ENCODE measurements at places on chromosomes 11 and 22.
A peak's percentile ranks its signal among the peaks of the same experiment; 100 is the strongest.

- no peak for DNase-seq
Measured at GRCh38 chr11:134958870-134959269, 546.8 kb upstream of the B3GAT1 start.

DNA sequence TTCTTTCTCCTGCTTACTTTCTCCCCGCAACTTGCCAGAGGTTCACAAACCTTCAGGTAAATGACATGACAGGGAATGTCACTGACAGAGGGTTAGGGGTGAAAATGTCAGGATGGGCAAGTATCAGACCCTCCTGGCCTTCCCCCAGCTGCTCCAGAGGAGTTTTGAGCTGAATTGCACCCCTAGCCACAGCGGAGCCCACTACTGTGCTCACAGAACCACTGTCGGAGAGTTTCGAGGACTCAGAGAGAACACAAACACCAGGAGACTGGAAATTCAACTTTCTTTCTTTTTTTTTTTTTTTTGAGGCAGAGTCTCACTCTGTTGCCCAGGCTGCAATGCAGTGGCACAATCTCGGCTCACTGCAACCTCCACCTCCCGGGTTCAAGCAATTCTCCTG lies 21.5 kb upstream of the P2RY2 start:
- no peak for DNase-seq

- peak; percentile 62 for DNase-seq
Measured at GRCh38 chr11:3796801-3797328, 489 bp downstream of the NUP98 start.

GRCh38 chr11:128302425-128303186 lies 284.8 kb downstream of the ETS1 start:
- DNase-seq = no peak

- DNase-seq = no peak
Measured at GRCh38 chr11:110126936-110127335, 33.7 kb downstream of the ZC3H12C start.

DNA sequence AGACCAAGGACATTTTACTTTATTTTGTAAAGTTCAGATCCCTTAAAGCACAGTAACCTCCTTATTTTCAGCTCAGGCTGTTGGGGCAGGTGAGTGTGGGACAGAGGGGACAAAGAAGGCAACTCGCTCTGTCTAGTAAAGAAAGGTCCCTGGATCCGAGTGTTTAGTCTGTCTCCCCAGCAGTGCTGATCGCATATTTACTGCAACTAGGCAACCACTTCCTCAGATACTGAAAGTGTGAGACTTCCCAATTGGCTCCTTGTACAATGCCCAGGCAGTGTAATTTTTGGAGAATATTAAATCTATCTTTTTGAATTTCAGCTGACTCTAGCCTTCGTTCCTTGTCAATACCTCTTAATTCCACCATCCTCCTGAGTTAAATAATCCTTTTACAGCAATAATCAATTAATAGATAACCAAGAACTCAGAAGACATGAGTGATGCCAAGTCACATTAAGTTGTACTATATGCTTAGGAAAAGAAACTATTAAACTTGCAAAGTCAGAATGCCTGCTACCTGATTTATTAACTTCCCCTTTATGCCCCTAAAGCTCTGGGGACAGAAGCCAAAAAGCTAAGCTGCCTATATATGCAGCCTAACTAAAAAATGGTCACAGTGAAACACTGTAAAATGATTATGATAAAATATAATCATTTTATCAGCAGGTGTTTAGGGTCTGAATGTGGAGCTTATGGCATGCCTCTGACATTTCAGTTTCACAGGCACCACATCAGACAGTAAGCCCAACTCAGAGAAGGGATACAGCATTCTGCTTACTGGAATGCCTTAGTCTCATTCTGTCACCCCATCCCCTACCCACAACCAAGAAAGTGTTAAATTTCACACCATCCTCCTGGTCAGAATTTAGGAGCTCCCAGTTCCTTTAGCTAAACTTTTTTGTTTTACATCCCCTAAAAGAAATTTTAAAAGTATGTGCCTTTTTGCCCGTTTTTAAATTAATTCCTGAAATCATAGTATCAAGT lies 138.7 kb downstream of the TRIM44 start:
- DNase-seq = no peak

DNA sequence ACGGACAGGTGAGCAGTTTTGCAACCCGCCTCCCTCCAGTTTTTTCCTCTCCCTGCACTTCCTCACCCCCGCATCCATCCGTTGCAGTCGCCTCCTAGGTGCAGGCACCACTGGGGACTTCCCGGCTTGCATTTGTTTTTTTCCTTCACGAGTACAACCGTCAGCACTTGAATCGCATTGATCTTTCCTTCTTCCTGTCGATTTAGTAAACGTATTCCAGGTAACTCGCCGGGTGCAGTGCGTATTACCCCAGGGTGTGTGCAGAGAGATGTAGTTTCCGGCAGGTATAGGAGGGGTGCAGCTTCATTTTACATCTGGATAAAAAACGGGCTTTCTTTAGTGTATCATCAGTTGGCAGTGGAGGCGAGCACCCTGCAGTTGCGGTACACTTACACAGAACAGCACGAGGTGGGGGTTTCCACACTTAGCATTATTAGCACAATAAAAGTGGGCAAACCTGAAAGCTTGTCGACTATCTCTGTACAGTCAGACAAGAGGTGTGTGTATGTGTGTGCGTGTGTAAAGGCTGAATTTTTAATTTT lies at the start of gene SORL1-AS1:
SORL1-AS1 (minus strand) TSS at position 359 of the 542 bp plus-strand sequence.
- DNase-seq = no peak

- no peak for DNase-seq
Measured at GRCh38 chr22:39662686-39663052, 92.1 kb downstream of the CACNA1I start.

- DNase-seq = no peak
Measured at GRCh38 chr22:47593291-47593690, 830.8 kb downstream of the TBC1D22A start.

DNA sequence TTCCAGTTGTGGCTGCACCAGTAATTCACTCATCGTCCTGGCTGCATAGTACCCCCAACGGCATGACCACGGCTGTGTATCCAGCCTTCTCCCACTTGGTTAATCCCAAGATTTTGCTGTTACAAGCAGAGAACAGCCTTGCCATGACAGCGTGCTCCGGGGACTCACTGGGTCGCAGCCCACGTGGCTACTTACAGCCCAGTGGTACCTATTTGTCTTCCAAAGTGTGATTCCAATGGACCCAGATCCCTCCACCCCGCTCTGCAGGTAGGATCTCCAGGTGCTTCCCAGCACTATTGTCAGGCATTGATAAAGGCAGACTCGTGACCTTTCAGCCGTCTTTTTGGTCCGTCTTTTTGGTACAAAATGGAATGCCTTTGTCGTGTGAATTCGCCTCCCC lies 119.0 kb upstream of the FGF3 start:
- DNase-seq = no peak

- DNase-seq = no peak
Measured at GRCh38 chr11:11320825-11321224, 32.2 kb downstream of the CSNK2A3 start.

DNA sequence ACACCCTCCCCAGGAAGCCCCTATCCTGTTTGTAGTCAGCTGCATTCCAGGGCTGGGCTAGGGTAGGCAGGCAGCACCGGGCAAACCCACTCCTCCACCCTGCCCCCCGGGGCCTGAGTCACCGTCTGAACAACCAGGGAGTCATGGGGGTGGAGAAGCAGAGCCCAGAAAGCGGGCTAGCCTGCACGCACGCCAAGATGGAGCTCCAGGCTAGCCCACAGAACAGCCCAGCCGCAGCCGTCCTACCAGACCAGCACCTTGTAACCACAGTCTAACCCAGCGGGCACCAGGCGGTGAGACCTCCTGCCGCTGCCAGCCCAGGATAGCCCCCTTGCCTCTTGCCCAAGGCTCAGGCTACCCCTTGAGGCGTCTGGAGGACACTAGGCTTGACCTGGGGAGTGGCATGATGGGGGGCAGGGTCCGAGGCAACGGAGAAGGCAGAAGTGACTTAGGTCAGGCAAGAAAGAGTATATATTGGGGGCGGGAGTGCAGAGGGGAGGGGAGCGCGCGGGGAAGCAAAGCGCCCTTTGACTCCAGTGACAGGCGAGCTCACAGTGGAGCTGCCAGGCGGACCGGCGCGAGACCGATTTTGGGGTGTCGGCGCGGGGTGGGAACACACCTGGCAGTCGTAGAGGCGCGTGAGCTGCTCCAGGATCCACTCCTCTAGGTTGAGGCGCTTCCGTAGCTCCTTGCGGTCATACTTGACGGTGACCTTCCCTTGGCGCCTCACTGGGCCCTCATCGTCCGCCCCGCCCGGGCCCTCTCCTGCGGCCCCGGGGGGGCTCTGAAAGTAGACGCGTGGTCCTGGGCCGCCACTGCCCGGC lies 734 bp downstream of the PPP1R14B start:
- peak; percentile 52 for DNase-seq

DNA sequence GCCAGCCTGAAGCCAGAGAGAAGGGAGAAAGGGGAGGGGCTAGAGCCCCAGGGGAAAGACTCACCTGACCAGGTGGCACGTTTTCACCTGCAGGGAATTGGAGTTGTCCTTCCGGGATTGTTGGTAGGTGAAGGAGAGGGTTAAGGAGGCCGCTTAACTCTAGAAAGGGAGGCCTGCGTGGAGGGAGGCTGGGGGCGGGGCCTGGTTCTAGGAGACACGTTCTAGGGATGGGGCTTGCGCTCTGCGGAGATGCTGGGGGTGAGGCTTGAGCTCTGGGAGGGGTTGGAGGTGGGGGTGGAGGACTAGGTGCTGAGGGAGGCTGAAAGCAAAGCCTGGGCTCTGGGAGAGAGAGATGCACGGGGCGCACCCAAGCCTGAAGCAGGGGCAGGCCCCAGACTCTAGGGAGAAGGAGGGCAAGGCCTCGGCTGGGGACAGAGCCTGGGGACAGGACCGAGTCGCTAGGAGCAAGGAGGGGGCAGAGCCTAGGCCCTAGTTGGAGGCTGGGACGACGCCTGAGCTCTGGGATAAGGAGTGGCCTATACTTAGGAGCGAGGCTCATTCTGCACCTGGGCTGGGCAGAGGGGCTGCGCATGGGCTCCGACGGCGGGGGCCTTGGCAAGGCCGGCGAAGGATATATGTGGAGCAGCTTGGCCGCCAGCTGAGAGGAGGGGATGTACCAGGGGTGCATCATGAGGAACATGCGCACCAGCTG lies 2.4 kb downstream of the RASGRP2 start:
- no peak for DNase-seq

- DNase-seq = no peak
Measured at GRCh38 chr11:3156282-3156660, 8.8 kb downstream of the OSBPL5 start.

DNA sequence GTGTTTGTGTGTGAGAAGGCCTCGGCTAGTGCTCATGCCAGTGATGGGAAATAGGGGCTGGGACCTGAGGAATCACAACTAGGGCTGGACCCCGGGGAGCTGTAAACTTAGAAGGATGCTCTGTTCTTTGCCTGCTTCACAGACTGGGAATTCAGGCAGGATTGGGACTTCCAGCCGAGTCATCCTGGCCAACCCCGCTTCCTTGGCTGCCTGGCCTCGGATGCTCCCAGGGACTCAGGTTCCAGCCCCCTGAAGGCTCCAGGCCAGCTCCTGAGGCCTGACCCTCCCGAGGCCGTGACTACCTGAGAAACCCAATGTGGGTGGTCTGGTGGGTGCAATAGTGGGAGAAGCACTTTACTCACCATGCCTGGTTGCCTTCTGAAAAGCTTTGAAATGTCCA lies 44.7 kb downstream of the IRAG1 start:
- DNase-seq = no peak

DNA sequence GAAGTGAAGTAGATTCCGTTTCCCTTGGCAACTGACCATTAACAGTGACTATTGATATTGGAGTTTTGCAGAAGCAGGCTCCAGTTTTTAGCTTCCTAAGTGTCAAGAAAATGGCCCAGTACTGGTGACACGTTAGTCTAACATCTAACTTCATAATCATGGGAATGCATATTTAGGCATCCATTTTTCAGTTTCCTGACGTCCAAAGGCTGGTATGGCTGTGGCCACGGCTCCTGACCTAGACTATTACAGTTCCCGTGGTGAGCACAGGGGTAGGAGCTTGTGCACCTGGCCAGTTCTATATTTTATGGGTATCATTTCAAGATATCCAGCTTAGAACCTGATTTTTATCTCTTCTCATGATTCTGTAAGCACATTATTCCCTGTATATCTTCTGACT lies 323.8 kb downstream of the GUCY1A2 start:
- DNase-seq = no peak

- no peak for DNase-seq
Measured at GRCh38 chr11:57675176-57675941, 7.4 kb downstream of the ZDHHC5 start.

GRCh38 chr11:116515664-116516184 lies 257.1 kb downstream of the BUD13 start:
- no peak for DNase-seq

DNA sequence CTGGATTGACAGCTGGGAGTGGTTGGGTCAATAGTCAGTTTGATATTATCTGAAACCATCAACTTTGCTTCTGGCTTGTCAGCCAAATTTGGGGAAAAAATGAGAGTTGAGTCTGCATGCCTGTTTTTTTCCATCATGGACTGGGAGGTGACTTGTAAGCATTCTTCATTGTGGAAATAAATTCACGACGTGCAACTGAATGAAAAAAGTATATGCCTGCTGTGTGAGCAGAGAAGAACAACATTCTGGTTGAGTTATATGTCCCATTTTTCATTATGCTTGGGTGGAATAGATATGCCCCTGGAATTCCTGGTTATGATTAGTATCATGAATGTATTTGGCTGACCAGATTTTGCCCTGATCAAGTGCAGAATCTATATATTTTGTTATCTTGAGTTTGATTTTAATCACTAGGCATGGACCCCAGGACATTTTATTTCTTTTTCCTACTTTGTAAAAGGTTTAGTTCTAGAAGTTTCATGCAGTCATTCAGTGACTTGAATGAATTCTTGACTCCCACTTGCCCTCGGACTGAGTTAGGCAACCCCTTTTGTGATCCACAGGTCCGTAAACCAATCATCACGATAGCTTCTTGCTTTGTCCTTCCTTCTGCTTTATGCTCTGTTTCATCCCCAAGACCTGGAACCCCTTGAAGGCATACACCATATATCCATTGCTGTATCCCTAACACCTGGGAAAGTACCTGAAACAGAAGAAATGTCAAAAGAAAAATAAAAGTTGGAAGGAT lies 205.8 kb downstream of the NAV2 start:
- DNase-seq = no peak

DNA sequence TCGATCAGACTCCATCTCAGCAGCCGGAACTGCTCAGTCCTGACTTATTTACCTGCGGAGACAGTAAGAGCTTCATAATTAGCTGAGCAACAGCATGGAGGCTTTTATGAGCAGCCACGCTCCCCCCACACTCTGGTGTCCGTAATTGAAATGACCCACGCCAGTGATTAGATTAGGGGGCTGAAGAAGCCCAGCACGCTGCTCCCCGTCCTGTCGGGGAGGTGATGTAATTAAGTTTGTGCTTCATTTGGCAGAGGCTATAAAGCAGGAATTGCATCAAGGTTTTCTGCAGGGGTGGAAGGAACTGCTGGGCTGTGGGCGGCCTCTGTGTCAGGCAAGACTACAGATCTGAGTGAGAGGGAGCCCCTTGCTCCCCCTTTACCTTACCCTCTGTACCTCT lies 22.8 kb upstream of the HTR3A start:
- peak; percentile 44 for DNase-seq

- no peak for DNase-seq
Measured at GRCh38 chr22:27859336-27859735, 57.8 kb upstream of the MN1 start.
